SW 1271 (cell line): ENCODE measurements at places on chromosomes 4 and X.

DNA sequence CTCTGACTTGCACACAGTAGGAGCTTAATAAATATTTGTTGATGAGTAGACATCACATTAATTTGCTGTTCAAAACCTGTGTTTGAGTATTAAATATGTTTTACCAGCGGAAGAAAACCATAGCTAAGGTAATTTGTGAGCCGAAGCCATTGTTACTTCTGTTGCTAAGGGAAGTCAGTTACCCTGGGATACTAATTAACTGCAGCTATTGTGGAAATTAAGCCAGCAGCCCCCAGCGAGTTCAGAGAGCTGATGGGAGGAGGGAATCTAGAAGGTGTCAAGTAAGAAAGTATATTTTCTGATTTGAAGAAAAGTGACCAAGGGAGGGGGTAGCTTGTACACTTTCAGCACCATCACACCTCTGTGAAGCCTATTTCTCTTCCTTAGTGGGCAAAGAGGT, 76.7 kb upstream of the IGSF1 start:
- no peak for DNase-seq

DNA sequence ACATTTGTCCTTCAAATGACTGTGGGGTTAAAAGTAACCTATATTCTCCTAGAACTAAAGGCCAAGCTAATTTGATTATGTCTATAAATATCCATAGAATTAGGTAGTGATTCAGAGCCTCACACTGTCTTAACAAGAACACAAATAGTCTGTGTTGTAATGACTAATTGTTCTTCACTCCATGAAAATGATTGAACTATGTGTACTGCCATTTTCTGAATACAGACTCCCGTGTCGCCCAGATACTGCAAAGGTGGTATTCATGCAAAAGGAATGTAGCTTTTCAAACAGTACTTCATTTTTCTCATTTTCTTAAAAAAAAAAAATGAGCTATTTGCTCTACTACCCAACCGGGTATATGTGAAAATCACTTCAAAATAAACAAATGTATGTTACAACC, 11.3 kb upstream of the PHKA2 start:
- DNase-seq: no peak

DNA sequence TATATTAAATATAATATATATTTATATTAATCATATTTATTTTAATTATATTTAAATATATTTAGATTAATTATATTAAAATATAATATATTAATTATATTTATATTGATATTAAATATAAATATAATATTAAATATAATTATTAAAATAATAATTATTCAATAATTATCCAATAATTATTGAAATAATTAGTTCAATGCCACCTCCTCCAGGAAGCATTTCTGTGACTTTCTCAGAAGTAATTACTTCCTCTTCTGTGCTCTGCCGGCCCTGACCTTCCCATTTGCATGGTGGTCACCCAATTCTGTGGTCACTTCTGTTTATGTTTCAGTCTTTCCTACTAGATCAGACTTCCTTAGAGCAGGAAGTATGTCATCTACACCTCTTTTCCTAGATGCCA, 45.8 kb downstream of the EVC2 start:
- DNase-seq: no peak

DNA sequence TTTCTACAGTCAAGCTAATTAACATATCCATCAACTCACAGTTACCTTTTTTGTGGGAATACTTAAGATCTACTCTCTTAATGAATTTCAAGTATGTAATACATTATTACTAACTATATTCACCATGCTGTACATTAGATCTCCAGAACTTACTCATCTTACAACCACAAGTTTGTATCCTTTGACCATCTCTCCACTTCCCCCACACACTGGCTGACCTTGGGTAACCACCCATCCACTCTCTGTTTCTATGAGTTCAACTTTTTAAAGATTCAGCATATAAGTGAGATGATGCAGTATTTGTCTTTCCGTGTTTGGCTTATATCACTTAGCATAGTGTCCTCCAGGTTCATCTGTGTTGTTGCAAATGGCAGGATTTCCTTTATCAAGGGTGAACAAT, 30.5 kb upstream of the MAGED1 start:
- no peak for DNase-seq

- DNase-seq: no peak
Observed at GRCh38 chr4:78372355-78372988, 179.1 kb upstream of the ANXA3 start.

GRCh38 chr4:123856689-123857545, 460.3 kb downstream of the SPRY1 start:
- no peak for DNase-seq
